Natural killer cell treated with Interleukin-12 subunit alpha and Interleukin-12 subunit beta and Interleukin-15 and Interleukin-18, amount 100 ng/mL, for 72 hours (primary cell): ENCODE measurements at places on chromosomes 6 and 20.

GRCh38 chr6:30470968-30471367 is 18.3 kb upstream of the HLA-E start:
- no peak for DNase-seq

DNA sequence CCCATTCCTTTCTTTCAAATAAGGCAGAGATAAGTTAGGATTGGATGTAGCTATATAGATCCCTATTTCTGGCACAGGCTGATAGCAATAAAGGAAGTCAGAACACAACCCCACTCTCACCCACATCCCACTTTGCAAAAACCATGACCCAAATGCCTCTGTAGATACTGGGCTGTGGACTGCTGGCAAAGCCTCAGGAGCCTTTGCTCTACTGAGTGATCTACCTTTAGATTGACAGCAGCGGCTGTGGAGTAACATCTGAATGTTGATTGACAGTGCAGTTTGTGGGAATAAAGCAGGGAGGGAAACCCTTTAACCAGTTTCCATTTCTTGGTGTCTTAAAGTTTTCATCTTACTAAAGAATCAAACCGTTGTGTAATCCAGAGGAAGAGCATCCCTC is 6.7 kb upstream of the TMEM30A start:
- DNase-seq: no peak

DNA sequence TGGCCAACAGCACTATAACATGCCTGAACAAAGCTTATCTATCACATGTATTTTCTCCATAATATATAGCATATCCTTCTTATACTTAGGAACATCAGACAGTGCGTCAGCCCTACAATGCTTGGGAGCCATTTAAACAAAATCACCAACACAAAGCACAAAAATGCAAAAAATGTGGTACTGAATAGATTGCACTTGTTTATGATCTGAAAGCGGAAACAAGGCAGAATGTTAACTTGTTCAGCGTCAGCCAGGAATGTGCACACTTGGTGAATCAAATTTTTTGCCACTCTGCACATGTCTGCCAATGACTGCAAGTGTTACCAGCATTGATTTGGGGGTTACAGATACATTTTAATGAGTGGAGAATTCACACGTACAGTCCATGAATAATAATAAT is 14.8 kb downstream of the SLC35A1 start:
- no peak for DNase-seq

GRCh38 chr6:3259491-3259958 is 778 bp downstream of the PSMG4 start:
- DNase-seq: peak; percentile 61

DNA sequence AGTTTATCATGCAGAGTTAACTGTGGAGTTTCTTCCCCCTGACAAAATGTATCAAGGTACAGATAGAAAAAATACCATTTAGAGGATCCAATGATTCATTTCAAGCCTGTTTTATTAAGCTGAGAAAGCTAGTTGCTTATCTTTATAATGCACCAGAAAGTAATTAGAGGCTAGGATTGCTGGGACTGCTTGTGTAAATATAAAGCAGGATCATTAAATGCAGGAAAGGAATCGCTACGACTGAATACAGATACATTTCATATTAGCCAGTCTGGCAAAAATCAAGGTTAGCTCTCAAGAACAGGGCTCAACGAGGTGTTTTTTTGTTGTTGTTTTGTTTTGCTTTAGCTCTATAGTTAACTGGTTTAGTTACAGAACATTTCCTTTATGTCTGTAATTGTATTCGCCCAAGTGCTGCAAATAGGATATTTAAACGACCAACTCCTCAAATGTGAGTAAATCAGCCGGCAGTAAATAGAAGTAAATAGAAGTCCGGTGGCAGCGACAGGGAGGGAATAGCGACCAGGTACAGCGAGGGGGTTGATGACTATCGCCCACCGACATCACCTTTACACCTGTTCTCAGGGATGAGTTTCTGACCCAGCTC is 748 bp downstream of the UBE2J1 start:
- no peak for DNase-seq

- no peak for DNase-seq
Observed at GRCh38 chr6:82616386-82617028, 252.9 kb downstream of the TPBG start.

DNA sequence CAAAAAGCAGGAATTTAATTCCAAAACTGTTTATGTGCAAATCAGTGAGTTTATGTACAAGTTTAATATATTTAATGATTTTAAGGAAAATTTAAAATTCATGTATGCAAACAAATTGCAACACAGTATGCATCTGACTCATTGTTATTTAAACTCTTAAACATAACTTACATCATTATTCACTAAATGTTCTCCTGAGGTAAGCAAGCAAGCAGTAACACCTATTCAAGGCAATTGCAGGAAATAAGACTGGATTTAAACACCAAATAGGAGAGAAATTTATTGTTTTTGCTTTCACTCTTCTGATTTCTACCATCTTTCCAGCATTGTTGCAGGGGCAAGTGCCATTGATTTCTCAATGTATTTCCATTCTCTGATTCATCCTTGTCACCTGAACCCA is 239.5 kb downstream of the TFAP2A start:
- DNase-seq: no peak

GRCh38 chr20:44809380-44810060 is 826 bp downstream of the RIMS4 start:
- DNase-seq: no peak

DNA sequence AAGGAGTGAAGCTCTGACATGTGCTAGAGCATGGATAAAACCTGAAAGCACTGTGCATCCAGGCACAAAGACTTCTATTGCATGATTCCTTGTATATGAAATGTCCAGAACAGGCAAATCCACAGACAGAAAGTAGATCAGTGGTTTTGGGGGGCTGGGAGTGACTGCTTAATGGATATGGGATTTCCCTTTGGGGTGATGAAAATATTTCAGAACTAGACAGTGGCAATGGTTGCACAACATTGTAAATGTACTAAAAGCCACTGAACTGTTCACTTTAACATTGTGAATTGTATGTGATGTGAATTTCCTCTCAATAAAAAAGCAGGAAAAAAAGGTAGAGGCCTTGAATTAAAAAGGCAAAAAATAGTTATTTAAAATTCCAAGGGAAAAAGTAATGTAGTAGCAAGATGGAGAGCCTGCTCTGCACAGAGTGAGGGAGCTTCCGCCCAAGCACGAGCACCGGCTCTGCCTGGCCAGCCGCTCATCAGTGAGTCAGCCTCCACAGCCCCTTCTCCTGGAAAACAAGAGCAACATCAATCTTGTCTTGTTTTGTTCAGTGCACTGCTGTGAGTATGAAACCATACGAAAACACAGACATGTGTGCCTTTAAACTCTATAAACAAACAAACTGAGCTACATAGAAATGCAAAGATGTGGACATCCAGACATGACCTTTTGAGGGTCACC is 74.6 kb upstream of the THBS2 start:
- no peak for DNase-seq

GRCh38 chr6:34532230-34532629 is 23.9 kb downstream of the SPDEF start:
- DNase-seq: no peak

GRCh38 chr6:157381631-157382621 is 936 bp downstream of the ZDHHC14 start:
- peak; percentile 77 for DNase-seq

DNA sequence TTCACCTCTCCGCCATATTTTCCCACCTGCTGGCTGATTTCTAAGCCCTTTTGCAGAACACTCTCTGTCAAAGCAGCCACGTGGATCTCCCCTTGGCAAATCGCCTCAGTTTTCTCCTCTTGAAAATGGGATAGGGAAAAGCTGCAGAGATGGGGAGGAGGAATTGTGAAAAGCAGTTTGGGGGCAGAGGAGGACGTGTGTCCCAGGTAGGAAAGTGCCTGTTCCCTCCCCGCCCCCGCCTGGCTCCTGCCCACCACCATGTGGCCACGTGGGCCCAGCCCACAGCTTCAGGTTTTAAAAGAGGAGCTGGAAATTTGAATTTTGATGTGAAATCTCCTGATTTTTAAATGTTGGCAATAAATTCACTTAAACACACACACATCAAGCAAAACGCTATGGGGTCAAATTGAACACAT is 3.6 kb upstream of the CEBPB start:
- no peak for DNase-seq

DNA sequence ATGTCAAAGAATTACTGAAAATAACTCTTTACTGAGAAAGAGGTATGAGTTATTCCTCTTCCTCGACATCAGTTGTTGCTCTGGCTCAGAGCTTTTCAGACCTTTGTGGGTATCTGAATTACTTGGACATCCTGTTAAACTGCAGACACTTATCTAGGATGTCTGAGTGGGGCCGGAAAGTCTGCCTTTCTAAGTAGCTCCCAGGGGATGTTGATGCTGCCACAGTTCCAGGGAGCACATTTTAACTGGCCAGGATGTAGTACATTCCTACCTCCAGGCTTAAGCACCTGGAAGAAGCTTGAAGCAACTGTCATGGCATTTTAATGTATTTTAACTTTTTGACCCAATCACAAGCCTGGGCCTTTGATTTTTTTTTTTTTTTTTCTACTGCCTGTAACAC is 265.8 kb upstream of the PLCB4 start:
- DNase-seq: no peak

DNA sequence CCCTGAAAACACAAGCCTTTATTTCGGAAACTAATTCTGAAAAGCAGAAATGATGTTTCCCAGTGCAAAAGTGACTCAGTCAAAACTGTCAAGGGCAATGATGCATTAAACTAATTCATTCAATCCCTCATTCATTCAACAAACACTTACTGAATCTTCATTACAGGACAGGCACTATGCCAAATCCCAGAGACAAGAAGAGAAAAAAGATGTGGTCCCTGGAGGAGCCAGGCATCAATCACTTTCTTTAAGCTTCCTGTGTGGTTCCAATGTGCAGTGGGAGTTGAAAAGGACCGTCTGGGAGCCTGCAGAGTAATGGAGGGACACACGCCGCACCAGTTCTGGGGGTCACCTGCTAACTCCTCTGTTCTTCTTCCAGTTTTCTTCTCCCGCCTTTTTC is 113.1 kb downstream of the MBOAT1 start:
- DNase-seq: no peak

DNA sequence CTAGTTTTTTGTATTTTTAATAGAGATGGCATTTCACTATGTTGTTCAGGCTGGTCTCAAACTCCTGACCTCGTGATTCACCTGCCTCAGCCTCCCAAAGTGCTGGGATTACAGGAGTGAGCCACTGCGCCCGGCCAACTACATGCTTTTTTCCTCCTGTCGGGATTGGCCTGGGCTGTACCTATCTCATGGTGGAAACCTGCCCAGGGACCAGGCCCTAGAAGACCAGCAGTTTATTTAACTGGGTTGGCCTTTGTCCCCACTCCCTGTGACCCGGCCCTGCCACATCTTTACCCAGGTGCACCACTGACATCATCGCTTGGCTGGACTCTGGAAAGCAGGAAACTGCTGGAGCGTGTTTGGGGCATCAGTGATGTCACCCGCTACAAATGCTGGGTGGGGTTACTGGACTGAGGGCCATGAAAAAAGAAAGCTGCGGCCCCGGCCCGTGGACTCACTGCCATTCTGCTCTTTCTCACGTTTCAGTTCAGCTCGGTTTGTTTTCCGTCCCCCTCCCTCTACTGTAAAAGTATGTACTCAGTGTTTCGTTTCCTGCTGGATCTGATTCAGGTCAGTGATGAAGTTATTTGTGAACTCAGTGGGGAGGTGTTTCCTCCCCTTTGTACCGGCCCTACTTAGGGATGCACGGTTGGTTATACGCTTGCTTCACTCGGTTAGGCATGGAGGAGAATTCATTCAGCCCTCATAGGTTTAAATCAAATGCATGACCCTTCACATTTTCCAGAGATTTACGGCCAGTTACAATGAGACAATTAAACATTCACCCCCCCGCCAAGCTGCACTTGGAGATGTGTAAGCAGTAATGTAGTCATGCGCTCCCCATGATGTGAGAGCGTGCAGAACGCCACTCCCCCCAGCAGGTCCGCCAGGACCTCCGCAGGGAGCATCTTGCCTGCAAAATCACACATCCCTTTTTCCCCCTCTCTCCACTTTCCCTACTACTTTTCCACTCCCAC is 179.3 kb downstream of the MTHFD1L start:
- DNase-seq: no peak

- no peak for DNase-seq
Observed at GRCh38 chr6:147223736-147224135, 19.5 kb downstream of the STXBP5 start.

DNA sequence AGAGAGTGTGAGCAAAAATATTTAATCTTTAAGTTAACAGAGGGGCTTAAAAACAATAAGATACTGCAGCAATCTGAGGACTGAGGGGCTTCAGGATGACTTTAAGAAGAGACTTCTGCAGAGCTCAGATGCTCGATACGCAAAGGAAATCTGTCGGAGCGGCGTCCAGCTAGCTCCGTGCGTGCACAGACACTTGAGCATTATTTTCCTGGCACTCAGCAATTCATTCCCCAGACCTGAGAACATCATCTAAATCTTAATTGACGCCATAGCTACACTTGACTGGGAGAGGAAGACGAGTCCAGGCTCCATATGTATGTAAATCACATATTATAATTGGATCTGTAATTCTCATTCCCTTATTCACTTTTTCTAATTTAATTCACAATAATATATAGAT is 228.2 kb downstream of the SOD2 start:
- DNase-seq: no peak

DNA sequence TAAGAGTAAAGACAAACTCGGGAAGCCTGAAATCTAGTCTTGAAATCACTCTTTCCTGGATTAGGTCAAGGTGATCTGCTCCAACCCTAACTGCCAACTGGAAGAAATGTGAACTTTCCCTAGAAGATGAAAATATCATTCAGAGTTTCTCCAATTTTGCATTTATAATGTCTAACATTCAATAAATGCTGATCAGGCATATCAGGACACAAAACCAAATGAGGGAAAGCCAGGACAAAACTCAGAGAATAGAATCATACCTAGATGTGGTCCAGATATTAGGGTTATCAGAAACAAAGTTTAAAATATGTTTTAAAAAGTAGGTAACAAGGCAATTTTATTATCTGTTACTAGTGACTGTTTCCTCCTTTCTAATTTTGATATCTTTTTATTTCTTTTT is 335.5 kb upstream of the MAP3K7 start:
- DNase-seq: no peak

DNA sequence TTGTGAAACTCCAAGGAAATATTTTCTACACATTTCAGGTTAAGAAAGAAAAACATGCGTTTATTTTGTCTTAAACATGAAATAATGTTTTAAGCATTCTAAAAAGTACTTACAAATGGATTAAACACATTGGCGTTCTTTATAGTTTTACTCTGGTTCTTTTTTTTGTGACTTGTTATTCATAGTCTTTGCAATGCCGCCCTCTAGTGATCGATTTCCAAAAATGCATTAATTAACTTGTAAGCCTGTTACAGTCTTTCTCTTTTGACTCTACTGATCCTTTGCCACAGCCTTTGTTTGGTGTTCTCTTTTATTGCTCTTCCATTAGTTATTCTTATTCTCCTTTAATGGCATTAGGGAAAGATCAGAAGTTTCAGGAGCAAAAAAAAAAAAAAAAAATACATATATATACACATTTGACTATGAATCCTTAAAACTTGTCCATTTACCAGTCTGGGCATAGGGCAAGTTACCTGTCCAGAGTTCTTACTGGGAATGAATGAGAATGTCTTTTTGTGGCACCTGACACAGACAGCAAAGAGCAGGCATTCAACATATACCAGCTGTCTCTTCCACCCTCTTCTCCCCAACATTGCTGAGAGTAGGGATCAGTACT is 59.9 kb downstream of the MACROD2 start:
- no peak for DNase-seq
